ENCODE measurements at places on chromosomes 11 and 22. TPM values are rescaled to one million over a fixed set of nuclear protein-coding genes. Genes with fewer than 3 reads are reported as not detected.

Gene MUC15
- 24.5 TPM for polyA plus RNA-seq

DNA sequence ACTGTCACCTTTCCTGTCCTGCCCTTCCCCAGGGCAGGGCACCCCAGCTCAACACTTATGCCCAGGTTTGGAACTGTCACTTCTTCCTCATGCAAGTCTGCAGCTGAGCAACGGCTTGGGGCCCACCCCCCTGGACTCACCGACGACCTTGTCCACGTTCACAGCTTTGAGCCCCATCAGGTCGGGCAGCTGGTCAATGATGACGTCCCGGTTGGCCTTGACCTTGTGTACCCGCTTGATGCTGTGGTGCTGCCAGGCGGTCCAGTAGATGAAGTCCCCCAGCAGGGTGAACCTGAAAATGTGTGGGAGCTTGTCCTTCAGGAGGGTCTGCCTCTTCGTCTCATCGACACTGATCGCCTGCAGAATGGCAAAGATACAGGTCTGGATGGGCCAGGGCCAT lies 135.0 kb downstream of the CRYBB2 start:
- no peak for DNase-seq

Gene ASRGL1
- 6.0 TPM for polyA plus RNA-seq

- DNase-seq, result no peak
Observed at GRCh38 chr11:40338062-40338461, 1121.4 kb downstream of the LRRC4C start.

Gene POU2AF2
- 0.32 TPM for polyA plus RNA-seq

Gene DGAT2
- polyA plus RNA-seq, result 5.3 TPM

Gene KCNJ1
- 0.18 TPM for polyA plus RNA-seq

DNA sequence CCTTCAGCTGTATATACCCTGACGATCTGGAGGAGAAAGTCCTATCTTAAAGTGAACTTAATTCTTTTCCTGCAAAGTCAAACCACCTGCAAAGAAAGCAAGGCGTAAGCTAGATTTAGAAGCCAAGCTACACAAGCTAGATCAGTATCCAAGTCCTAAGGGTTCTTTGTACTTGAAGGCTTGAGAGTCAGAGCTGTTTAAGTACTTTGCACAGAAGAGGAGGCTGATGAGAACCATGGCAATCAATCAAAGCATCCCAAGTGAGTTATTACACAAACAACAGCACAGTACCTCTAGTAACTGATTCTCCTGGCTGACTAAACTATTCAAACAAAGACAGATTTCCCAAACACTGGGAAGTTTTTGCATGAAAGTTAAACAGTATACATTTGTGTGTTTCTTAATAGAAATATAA lies 1.9 kb downstream of the CDON start:
- no peak for DNase-seq

GRCh38 chr11:1297576-1298473 lies 11.6 kb downstream of the TOLLIP start:
- no peak for DNase-seq

DNA sequence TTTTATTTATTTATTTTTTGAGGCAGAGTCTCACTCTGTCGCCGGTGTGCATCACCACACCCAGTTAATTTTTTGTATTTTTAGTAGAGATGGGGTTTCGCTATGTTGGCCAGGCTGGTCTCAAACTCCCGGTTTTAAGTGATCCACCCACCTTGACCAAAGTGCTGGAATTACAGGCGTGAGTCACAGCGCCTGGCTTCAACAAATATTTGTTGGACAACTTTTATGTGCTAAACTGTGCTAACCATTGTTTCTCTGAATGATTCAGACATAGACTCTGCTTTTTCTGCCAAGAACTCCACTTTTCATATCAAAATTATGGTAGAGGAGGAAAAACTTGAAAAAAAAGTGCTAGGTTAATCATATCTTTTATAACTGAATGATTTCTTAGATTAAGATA lies 36.3 kb downstream of the MMP7 start:
- no peak for DNase-seq

- DNase-seq, result no peak
Observed at GRCh38 chr11:34999453-34999852, 83.0 kb downstream of the PDHX start.

Gene CCDC116
- 1.0 TPM for polyA plus RNA-seq

Gene CST6
- polyA plus RNA-seq, result 23.0 TPM

Gene OR52A1
- not detected for polyA plus RNA-seq
